Left colon (tissue), 2 donors: ENCODE measurements at places on chromosomes 16 and 17.

GRCh38 chr16:31708348-31708747 is 165.3 kb upstream of the ZNF267 start:
- DNase-seq, result no peak

- DNase-seq, result no peak
These were observed 147.3 kb downstream of the PCTP start for GRCh38 chr17:55898195-55898594.

DNA sequence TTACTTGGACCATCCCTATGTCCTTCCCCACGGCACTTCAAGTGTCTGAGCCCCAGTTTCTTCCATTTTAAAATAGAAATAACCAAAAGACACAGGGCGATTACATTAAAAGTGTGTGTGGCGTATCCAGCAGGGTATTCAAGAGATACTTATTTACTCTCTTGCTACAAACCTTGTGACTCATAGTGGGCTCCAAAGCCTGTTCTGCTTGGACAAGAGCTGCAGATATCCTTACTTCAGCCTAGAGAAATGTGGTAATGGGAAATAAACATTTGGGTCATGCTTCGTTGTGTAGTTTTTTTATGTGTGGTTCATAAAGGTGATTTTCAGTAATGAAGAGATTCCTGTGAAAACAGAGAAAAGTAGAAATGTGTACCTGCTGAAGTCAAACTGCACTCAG is 288.9 kb upstream of the CDH11 start:
- no peak for DNase-seq

DNA sequence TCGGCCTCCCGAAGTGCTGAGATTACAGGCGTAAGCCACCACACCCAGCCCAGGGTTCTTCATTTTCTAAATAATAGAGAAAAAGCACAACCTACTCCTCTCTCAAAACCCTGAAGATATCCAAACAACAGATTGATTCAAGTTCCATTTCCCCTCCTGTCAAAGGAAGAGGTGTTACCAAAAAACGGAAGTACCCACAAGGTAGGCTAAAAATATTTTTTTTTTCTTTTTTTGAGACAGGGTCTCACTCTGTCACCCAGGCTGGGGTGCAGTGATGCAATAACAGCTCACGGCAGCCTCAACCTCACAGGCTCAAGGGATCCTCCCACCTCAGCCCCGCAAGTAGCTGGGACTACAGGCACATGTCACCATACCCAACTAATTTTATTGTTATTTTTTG is 18.9 kb downstream of the UTP6 start:
- DNase-seq, result no peak

DNA sequence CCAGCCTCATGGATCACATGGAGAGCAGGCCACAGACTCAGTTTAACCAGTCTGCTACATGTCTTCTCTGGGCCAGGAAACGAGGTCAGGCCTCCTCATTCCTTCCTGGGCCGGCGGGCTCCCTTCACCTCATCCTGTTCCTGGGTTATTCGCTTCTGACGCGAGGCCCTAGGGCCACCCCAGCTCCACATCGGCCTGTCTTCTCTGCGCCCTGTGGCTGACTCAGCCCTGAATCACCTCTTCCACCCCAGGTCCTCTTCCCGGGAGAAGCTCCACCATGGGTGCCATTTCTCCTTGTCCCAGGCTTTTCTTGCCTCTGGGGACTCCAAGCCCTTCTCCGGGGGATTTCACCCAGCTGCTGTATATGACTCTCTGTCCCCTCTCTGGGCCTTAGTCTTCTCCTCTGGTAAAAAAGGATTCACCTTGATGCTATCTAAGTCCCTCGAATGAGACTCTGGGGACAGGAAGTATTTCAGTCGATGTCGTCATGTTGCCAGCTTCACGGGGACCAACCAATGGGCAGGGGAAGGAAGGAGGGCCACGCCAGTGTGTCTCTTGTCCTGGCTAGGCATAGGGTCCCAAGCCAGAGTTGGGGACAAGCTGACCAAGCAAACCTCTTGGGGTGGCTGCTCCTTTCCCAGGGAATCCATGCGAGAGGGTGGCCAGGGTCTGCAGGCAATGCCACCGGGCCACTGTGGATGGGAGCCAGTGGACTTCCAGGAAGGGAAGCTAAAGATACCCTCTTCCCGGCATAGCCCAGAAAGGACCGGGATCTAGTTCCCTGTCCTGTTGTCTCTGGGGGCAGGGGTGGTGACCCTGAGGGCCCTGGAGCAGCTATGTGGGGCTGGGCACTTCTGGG is 58.7 kb downstream of the SOCS3 start:
- DNase-seq, result no peak
